ENCODE measurements at places on chromosomes 13 and 19. TPM values are rescaled to one million over a fixed set of nuclear protein-coding genes. Genes with fewer than 3 reads are reported as not detected.

The MUC16 gene
- total RNA-seq = not detected

The ZNF737 gene
- total RNA-seq = 8.2 TPM

The JUND gene
- 124 TPM for total RNA-seq

The OR10H1 gene
- not detected for total RNA-seq

The NTF4 gene
- total RNA-seq = not detected

The VSTM2B gene
- total RNA-seq = 0.28 TPM

The SETDB2 gene
- total RNA-seq = 6.3 TPM

The ADGRE3 gene
- not detected for total RNA-seq

The TECR gene
- total RNA-seq = 9.3 TPM

The TMEM38A gene
- total RNA-seq = 2.1 TPM

The ADAT3 gene
- total RNA-seq = 1.3 TPM

The PSG11 gene
- under 0.01 TPM for total RNA-seq

The TNFSF13B gene
- 2.3 TPM for total RNA-seq

The C2CD4C gene
- total RNA-seq = under 0.01 TPM

The ZNF256 gene
- 3.7 TPM for total RNA-seq

The DNASE2 gene
- total RNA-seq = 28.8 TPM

The PDCD2L gene
- 11.0 TPM for total RNA-seq

The SLC46A3 gene
- 2.1 TPM for total RNA-seq

The ZFR2 gene
- not detected for total RNA-seq

The IGFL1 gene
- total RNA-seq = not detected

The VSTM1 gene
- not detected for total RNA-seq

The URI1 gene
- 75.5 TPM for total RNA-seq

The FPR1 gene
- total RNA-seq = 0.96 TPM

The ZNF490 gene
- total RNA-seq = 10.9 TPM

The HS6ST3 gene
- total RNA-seq = 0.28 TPM

The ZNF763 gene
- 1.2 TPM for total RNA-seq

Data from regular cardiac myocyte (primary cell).